NB4 (cell line): ENCODE measurements at places on chromosomes 6 and 20.

DNA sequence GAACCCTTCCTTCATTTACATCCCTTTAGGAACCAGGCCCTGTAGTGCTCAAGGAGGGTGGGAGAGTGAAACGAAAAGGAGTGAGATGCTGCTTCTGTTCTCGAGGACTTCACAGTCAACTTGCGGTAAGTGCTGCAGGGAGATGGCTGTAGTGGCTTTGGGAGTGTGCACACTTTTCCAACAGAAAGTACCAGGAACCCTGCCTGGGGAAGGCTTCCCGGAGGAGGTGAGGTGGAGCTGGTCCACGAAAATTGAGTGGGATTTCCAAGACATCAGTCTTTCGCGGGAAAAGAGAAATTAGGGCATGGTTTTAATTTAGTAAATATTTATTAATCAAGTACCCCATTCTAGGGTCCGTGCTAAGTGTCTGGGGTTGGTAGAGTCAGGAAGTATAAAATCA is 12.7 kb downstream of the TRIM31 start:
- no peak for DNase-seq

- no peak for DNase-seq
These were observed 23.0 kb upstream of the FAM8A1 start for GRCh38 chr6:17577059-17577458.

DNA sequence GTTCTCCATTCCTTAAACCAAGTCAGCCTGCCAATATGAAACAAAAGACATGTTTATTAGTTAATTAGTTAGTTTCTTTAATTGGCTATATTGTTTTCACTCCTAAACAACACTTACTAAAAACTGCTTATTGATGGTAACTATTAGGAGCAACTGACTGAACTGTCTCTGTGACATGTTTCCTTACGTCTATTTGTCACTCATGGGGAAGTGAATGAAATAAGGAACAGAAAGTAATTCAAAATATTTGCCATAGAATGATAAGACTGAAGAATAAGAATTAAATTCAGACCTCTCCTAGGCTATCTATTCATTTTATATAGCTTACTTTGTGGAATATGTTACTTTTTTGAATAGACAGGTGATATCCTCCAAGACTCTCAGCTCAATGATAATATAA is 217.2 kb downstream of the LAMA2 start:
- DNase-seq = no peak

DNA sequence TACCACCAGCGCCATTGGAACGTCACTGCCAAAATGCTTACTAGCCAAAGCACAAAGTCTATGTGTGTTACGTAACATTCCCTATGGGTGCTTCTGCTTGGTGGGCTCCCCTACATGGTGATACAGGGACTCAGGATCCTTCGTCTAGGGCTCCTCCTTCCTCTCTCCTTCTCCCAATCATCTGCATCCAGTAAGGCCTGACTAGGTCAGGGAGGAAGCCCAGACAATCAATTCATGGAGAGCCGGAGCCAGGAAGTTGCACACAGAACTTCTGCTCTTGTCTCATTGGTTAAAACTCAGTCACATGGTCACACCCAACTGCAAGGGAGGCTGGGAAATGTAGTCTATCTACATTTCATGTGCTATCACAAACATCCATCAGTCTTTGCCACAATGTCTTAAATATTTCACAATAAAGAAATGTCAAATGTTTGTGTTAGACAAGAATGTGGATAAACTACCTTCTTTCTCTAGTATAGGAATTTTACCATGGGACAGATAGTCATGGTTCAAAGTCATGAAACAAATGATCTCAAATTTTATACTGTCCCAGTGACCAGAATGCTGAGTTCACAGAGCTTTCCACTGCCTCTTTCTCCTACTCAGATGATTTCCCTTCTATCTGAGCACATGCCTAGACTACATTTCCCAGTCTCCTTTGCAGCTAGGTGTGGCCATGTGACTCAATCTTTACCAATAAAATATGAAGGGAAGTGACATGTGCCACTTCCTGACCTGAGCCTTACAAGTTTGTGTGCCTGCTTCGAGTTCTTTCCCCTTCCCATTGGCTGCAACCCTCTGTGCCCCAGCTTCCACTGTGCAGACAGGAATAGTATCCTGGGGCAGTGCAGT is 9.3 kb upstream of the KCNK15 start:
- DNase-seq = peak; percentile 88

DNA sequence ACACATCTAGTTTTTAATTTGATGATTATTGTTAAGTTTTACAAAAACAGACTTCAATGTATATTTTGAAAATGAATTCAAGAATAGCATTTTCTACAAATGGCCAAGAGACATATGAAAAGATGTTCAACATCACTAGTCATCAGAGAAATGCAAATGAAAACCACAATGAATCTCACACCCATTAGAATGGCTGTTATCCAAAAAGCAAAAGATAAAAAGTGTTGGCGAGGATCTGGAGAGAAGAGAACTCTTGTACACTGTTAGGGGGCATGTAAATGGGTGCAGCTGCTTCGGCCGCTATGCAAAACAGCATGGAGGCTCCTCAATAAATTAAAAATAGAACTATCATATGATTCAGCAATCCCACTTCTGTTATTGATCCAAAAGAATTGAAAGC is 185.8 kb upstream of the CCN2 start:
- DNase-seq = no peak

- DNase-seq = no peak
These were observed 19.9 kb upstream of the BPIFA2 start for GRCh38 chr20:33148040-33148439.
